ENCODE measurements at places on chromosomes 3 and 15. TPM values are rescaled to one million over a fixed set of nuclear protein-coding genes. Genes with fewer than 3 reads are reported as not detected.

GRCh38 chr3:194836661-194837060, 151.0 kb downstream of the FAM43A start:
- DNase-seq = no peak

DNA sequence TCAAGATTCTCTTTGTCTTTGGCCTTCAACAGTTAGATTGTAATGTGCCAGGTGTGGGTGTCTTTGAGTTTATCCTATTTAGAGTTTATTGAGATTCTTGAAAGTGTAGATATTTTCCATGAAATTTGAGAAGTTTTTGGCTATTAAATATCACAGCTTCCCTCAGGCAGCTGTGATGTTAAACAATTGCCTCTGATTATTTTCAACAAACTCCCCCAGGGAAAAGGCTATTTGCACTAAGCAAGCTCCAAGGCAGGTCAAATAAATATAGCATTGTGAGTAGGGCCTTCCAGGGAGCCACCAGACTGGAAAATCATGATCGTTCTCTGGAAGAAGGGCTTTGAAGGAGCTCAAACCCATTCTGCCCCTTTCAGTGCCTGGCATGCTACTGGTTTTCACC, 107.0 kb downstream of the EEFSEC start:
- no peak for DNase-seq

DNA sequence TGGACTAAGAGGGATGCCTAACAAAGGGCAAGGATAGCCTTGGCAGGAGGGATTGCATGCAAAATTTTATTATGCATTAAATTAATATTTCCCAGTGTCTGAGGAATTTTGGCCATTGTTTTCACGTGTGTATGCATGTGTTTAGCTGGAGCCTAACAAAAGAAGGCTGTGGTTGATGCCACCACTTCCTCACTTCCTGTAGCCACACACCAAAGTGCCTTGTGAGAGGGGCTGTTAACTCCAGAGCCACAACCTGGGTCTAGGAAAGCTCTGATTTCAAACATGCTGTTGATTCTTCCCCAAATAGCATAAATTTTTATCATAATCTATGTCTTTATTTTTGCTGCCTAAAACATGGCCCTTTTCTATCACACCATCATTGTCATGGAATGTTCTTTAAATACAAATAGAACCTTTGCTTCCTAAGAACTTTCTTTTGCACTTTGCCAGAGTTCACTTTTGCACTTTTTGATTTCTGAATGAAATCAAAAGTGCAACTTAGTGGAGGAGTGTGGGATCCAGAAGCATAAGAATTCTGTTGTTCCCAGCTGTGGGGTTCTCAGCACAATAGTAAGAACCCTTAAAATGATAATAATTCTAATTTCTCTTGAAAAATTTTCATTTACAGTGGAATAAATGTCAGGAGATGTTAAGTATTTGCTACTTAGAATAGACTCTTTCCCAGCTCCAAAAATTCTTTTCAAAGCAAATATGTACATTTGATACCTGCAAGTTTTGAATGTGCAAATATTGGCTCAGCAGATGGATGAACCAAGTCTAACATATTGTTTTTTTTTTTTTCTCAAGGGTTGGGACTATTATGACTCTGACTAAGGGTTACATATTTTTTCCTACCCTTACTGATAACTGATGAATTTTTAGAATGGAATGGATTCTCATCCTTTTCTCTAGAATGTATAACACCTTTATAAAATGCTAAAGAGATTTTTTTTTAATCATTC, 35.6 kb upstream of the SPTSSB start:
- DNase-seq = no peak

DNA sequence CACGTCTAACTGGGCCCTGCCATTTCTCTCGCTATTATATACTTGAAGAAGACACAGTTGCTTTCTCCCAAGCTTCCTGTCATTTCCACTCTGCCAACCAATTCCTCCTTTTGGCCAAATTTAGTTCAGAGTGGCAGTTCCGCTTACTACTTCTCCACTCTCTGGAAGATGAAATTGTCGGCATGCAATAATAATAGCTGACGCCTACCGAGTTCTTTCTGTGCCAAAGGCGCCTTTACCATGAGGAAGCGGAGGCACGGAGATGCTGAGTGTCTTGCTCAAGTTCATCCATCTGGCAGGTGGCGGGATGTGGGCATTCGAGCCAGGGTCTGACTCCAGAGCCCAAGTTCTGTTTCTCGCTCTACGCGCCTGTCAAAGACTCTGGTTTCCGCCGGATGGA, 14.6 kb upstream of the NRROS start:
- DNase-seq = peak; percentile 60

DNA sequence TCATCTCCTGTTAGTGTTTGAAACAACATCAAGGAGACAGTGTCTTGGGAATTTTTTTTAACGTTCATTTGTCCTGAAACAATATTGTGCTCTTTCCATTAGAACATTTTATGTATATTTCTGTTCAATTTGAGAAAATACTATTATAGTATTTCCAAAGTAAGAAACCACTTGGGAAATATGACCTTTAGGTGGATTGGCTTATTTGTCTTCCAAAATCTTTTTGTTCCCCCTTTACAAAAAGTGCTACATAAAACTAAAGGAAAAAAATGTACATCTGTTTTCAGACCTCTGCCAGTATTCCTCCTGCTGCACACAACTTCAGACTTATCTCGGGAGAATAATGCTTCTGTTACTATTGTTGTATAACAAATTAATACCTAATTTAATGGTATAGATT, 165.9 kb upstream of the AGTR1 start:
- DNase-seq = no peak

DNA sequence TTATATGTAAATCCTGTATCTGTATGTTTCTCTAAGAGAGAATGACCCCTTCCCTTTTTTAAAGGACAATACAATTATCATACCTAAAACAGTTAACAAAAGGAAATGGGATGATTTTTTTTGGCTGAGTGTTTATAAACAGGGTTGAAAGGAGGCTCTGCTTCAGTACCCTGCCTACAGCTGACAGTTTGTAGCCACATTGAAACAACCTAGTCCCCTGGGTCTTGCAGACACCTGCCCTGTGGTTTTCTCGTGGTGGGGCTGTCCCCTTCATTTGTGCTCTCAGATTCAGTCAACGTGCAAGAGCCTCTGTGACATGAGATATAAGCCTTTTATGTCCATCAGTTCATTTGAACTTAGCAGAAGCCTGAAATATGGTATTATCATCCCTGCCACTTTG, 2.3 kb upstream of the HMCES start:
- DNase-seq = no peak

DNA sequence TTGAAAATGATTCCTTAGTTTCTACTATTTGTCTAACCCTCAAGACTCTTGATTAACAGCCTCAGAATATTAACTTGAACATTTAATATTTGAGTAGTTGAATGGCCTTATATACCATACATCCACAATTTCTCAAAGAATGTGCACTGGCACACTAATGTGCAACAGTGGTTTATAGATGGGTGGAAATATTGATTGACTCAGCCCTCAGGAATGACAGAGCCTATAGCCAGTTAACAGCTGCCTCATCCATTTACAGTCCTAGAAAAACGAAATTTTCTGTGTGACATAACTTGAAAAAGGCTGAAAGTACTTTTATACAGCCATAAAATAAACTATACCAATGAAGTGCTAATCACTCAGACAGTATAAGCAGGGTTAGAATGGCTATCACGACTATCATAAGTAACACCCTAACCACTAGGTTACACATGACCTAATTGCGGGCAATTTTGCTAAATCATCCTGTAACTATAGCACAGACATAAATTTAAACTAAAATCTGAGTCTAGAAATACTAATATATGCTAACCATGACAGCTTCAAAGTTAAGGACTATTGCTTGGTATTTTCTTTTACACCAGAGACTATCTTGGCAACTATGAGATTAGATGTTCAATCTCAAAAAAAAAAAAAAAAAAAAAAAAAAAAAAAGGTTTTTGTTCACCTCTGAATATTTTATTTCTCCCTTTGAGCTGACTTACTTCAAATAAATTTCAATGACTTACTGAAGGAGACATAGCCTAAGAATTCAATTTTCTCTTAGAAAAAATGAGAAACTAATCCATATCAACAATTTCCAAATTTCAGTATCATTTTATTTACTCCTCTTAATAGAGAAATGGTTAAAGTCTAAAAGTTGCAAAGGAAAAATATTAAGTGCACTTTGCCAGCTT, 9.3 kb downstream of the SECISBP2L start:
- DNase-seq = no peak

DNA sequence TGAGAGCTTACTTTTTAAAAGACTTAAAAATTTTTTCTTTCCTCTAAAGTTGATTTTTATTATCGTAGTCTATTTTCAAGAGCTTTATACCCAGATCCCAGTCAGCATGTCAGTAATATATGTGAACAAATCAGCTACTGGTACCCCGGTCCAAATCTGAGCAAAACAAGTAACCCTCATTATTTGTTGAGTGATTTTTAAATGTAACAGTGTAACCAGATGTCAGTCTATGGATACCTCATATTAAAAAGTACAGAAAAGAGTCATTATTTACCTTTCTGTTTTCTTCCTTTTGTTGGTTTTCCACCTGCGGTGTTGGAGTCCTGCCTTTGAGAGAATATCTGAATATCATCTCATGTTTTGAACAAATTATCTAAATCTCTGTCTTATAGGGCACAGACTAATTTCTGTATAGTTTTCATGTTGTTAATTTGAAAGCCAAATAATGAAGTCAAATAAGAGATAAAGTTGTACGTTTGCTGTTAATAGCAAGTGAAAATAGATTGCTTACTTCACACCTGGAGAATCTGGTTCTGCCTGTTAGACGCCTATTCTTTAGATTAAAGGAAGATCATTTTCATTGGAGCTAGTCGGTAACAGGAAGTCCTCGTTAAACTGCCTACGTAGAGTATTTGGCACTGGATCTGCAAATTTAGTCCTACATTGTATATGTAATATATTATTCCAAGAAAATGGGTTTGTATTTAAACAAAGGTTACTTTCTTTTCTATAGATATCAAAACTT, at the start of gene STX19:
Gene STX19, minus strand, starts transcription at position 505 of the 745 bp plus-strand sequence. CDS start 13,328 bp downstream, outside the sequence.
- no peak for DNase-seq

GRCh38 chr15:79635897-79636561, 203.9 kb downstream of the MINAR1 start:
- DNase-seq = no peak

- DNase-seq = no peak
Observed at GRCh38 chr3:150223558-150223957, 184.5 kb upstream of the TSC22D2 start.

DNA sequence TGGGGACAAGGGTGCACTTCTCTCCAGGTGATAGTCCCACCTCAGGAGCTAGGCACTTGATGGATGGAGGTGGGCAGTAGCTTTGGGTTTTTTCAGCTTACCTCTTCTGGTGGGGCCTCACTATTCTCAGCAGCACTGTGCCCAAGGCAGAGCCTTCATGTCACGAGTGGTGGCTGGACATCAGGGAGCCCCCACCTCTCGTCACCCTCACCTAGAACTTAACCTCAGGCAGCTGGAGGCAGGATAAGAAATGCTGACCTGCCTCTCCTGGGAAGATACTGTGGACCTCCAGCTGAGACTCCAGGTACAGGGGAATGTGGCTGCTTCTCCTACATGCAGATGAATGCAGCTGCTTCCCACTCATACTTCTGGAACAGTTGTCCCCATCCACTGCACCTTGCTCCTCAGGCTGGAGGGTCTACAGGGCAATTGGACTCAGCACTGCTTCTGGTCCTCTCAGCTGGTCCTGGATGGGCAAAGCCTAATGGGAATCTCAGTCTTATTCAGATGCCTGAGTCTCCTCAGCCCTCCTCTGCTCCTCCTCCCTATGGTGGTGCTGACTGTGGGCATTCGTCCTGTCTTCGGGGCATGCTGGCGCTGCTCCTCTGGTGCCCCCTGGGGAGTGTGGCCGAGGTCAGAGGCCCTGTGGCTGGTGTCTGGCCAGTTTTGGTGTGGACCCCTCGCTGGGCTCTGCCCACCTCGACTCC, 129.9 kb downstream of the KLF13 start:
- no peak for DNase-seq

DNA sequence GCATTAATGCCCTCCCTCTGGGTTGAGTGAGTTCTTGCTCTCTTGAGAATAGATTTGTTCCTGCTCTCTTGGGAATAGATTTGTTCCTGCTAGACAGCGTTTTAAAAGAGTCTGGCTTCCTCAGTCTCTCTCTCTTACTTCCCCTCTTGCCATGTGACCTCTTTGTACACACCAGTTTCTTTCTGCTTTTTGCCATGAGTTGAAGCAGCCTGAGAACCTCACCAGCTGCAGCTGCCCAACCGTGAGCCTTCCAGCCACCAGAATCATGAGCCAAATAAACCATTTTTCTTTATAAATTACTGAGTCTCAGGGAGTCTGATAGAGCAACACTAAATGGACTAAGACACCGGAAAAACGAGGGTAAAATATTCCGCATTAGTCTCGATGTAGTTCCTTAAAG, 253.6 kb downstream of the CNTN6 start:
- DNase-seq = no peak

Gene CPNE4
- total RNA-seq = 34.5 TPM

Gene SH2D7
- total RNA-seq = not detected

Gene DENND4A
- total RNA-seq = 14.0 TPM

Gene AHSG
- not detected for total RNA-seq

Gene KNG1
- 0.37 TPM for total RNA-seq

Gene CCDC191
- 0.99 TPM for total RNA-seq

Gene LSAMP
- 19.9 TPM for total RNA-seq

Gene MELTF
- 3.6 TPM for total RNA-seq
